ENCODE measurements at places on chromosomes 16 and 17. TPM values are rescaled to one million over a fixed set of nuclear protein-coding genes. Genes with fewer than 3 reads are reported as not detected.
A peak's percentile ranks its signal among the peaks of the same experiment; 100 is the strongest.

DNA sequence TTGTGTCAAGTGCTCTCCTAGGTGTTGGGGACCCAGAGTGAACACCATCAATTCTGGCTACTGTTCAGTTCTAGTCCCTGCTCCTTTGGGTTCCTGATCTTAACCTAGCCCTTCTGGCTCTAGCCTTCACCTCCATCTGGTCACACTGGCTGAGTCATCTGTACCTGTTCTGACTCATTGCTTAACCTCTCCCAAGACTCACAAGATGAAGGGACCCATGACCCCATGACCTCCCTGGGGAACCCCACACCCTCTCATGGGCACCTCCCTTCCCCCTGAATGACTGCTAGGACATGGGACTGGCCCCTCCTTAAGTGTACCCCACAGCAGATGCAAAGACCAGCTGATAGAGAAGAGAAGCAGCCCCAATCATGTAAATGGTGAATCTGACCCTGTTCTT lies 345.8 kb upstream of the CDH5 start:
- no peak for DNase-seq
- no peaks in the 10 kb centered on the region for H3K27me3 ChIP-seq
- H3K4me1 ChIP-seq, result no peaks in the 10 kb centered on the region
- no peaks in the 10 kb centered on the region for H3K36me3 ChIP-seq
- H3K4me3 ChIP-seq, result no peak overlapping the region

DNA sequence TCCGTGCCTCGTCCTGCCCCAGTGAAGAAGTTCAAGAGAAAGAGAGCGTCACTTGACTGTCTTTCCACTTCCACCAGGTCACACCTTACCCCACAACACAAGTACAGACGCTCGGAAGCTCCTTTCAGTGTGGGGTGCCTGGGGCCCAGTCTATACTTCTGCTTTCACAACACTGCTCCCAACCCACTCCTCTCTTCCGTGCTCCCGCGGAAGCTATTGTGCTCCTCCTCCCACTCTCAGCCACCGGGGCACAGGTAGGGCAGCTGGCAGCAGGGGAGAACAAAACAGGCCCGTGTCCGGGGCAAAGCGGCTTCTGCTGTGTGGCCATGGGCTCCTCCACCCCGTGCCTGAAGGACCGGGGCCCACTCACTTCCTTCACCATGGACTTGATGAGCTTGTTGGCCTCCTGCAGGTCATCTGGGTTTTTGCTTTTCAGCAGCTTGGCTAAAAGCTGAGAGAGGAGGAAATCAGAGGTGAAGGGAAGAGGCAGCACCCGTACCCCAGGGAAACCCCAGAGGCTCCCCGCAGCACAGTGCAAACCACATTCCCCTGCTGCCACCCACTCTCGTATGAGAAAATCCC lies 18.9 kb downstream of the GGA3 start:
- peaks cover 35% of the 10 kb centered on the region for H3K36me3 ChIP-seq
- H3K27ac ChIP-seq, result no peak overlapping the region
- no peak overlapping the region for H3K4me3 ChIP-seq
- no peaks in the 10 kb centered on the region for H3K27me3 ChIP-seq
- H3K4me1 ChIP-seq, result no peaks in the 10 kb centered on the region

DNA sequence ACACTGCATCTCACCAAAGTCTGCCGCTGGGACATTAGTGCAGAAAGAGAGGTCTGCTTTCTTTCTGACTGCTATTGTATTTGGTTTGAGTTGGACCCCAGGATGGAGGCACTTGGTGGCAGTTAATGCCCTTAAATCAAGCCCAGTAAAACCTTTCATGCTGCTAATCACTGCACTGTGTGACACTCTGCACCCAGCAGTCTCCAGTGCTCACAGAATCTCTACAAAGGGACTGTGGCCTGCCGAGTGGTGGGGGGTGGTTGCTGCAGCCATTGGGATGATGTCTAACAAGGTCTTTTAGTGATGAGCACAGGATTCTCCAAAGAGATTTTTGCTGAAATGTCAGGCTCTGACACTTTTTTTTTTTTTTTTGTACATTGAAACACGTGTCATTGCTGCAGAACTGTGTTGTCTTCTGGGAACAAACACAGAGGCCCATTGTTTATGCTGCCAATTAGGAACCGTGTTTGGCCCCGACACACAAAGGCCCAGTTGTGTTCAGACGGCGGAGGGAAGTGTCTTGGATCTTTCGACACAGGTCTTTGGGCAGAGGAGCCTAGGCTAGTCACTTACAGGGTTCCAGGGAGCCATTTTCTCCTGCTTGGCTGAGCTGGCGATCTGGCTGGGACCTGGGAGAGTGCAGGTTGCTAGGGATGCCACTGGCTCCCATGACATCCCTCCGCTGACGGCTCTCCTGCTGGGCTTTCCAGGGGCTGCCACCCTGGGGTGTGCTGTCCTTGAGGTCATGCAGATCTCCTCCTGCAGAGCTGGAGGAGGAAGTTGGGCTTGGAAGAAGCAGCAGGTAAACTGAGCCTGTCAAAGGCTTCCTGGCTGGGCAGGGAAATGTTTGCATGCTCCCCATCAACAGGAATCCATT lies 16.2 kb upstream of the TNRC6C start:
- no peaks in the 10 kb centered on the region for H3K36me3 ChIP-seq
- no peak overlapping the region for H3K27ac ChIP-seq
- no peaks in the 10 kb centered on the region for H3K4me1 ChIP-seq
- no peak overlapping the region for H3K4me3 ChIP-seq
- DNase-seq, result no peak
- H3K27me3 ChIP-seq, result peaks cover 21% of the 10 kb centered on the region

- no peaks in the 10 kb centered on the region for H3K36me3 ChIP-seq
- DNase-seq, result no peak
- H3K27ac ChIP-seq, result peak overlapping the region; percentile 86
- H3K4me1 ChIP-seq, result peaks cover 51% of the 10 kb centered on the region
- H3K4me3 ChIP-seq, result no peak overlapping the region
These were observed 225.9 kb downstream of the SEC14L1 start for GRCh38 chr17:77366558-77367245.

GRCh38 chr17:29146369-29146972 lies 33.7 kb downstream of the MYO18A start:
- peaks cover 17% of the 10 kb centered on the region for H3K4me1 ChIP-seq
- H3K4me3 ChIP-seq, result no peak overlapping the region
- DNase-seq, result no peak

DNA sequence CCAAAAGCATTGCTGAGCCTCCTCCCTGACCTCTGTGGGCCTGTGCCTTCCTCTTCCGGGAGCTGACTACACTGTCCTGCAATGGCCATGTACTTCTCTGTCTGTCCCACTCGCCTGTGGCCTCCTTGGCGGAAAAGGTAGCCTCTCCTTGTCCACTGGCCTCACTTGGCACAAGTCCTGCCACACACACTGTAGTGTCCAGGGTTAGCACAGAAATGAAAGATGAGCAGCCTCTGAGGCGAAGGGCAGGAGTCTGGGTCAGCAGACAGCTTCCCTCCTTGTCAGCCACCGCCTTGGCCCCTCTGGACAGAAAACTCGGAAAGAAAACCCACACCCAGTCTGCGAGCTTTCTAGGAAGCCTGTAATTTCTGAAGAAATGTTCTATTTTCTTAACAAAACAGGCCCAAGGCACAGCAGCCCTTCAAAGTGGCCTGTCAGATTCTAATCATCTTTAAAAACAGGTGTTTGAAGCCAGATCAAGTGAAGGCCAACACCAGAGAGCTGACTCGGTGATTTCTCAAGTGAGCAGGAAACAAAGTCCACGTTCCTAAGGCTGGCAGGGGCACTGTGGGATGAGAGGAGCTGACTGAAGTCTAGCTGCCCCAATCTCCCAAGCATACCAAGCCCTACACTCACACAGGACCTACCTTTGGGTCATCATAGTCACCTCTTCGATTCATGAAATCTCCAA lies 67.2 kb downstream of the GTF3C1 start:
- H3K36me3 ChIP-seq, result peaks cover 61% of the 10 kb centered on the region
- no peak for DNase-seq
- H3K27me3 ChIP-seq, result no peaks in the 10 kb centered on the region
- no peak overlapping the region for H3K27ac ChIP-seq
- no peaks in the 10 kb centered on the region for H3K4me1 ChIP-seq

GRCh38 chr17:8944083-8944482 lies 21.4 kb downstream of the PIK3R5 start:
- no peak overlapping the region for H3K27ac ChIP-seq
- H3K27me3 ChIP-seq, result peaks cover 2% of the 10 kb centered on the region
- no peaks in the 10 kb centered on the region for H3K36me3 ChIP-seq
- H3K4me3 ChIP-seq, result no peak overlapping the region

GRCh38 chr17:7183433-7184090 lies 4.4 kb upstream of the ASGR1 start:
- H3K27me3 ChIP-seq, result no peaks in the 10 kb centered on the region
- H3K4me3 ChIP-seq, result no peak overlapping the region
- H3K36me3 ChIP-seq, result no peaks in the 10 kb centered on the region

DNA sequence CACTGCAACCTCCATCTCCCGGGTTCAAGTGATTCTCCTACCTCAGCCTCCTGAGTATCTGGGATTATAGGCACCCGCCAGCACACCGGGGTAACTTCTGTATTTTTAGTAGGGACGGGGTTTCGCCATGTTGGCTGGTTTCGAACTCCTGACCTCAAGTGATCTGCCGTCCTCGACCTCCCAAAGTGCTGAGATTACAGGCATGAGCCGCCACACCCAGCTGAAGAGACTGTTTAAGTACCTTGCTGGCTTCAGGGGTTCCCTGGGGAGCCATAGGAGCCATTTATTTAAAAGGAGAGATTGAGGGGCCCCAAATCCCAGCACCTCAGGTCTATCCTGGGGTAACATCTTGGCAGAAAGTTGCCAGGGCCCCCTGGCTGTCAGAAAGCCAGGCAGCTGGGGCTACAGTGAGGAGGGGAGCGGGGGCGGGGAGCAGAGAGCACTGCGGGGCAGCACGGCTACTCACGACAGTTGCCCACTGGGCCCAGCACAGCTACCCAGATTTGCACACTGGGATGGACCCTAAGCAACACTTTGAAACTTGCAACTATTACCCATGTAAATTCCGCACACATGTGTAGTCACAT lies 1.6 kb downstream of the SNAI3 start:
- H3K4me3 ChIP-seq, result no peak overlapping the region
- DNase-seq, result no peak
- peaks cover 10% of the 10 kb centered on the region for H3K4me1 ChIP-seq

GRCh38 chr16:6751191-6751590 lies 581.5 kb upstream of the RBFOX1 start:
- no peaks in the 10 kb centered on the region for H3K27me3 ChIP-seq
- no peak for DNase-seq
- no peaks in the 10 kb centered on the region for H3K4me1 ChIP-seq
- no peaks in the 10 kb centered on the region for H3K36me3 ChIP-seq
- H3K27ac ChIP-seq, result no peak overlapping the region
- H3K4me3 ChIP-seq, result no peak overlapping the region

GRCh38 chr16:80993307-80993706 lies 13.4 kb downstream of the CMC2 start:
- H3K36me3 ChIP-seq, result peaks cover 5% of the 10 kb centered on the region
- peak; percentile 98 for DNase-seq
- no peaks in the 10 kb centered on the region for H3K27me3 ChIP-seq
- H3K4me1 ChIP-seq, result peaks cover 26% of the 10 kb centered on the region
- peak overlapping the region; percentile 91 for H3K27ac ChIP-seq

DNA sequence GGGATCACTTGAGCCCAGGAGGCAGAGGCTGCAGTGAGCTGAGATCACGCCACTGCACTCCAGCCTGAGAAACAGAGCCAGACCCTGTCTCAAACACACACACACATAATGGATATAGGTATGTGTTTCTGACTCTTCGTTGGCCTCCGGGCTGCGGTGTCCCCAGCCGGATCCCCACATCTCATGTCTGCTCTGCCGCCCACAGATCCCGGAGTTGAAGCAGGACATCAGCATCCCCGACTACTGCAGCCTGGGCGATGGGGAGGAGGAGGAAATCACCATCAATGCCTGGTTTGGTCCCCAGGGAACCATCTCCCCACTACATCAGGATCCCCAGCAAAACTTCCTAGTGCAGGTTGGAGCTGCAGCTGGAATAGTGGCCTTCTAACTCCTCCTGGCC lies 15.4 kb downstream of the KDM8 start:
- H3K27ac ChIP-seq, result no peak overlapping the region
- no peaks in the 10 kb centered on the region for H3K36me3 ChIP-seq
- H3K27me3 ChIP-seq, result no peaks in the 10 kb centered on the region

DNA sequence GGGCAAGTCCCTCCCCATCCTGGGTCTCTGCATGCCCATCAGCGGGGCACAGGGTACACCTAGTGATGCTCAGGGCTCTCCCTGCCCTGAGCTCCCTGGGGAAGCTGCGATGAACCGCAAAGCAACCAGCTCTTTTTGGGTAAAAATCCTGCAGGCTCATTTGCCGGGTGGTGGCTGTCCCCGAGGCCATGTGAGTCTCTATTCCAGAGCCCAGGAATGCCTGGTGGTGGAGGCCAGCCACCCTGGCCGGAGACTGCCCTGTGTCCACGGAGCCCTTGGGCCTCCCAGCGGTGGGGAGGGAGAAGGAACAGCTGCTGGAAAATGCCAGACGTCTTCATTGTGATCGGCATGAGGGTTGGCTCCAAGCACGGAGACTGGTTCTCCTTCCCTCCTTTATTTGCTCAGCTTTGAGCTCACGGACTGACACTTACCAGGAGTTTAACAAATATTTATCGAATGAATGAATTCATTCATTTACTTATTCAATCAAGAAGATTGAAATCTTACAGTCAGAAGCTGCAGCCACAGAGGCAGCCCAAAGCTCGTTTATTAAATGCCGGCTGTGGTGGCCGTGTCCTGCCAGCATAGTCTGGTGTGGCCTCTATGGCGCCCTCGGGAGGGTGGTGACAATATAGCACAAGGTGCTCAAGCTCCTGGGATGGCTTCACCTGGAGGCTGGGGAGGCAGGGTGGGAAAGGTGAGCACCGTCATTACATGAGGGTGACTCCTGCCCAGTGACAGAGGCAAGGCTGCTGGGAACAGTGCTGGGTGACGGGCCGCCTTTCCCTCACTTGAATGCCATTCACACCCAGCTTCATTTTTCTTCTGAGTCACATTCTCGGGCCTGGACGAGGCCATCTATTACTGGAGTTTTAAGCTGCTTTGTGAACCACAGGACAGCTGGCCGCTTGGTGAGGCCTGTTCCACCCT lies 31.1 kb upstream of the JPH3 start:
- peaks cover 9% of the 10 kb centered on the region for H3K4me1 ChIP-seq
- DNase-seq, result peak; percentile 84
- peaks cover 6% of the 10 kb centered on the region for H3K27me3 ChIP-seq
- no peak overlapping the region for H3K27ac ChIP-seq
- no peak overlapping the region for H3K4me3 ChIP-seq
- no peaks in the 10 kb centered on the region for H3K36me3 ChIP-seq

GRCh38 chr16:5252791-5253190 lies 155.2 kb upstream of the EEF2KMT start:
- H3K27me3 ChIP-seq, result no peaks in the 10 kb centered on the region
- no peaks in the 10 kb centered on the region for H3K4me1 ChIP-seq
- DNase-seq, result no peak
- H3K4me3 ChIP-seq, result no peak overlapping the region
- no peaks in the 10 kb centered on the region for H3K36me3 ChIP-seq

- peaks cover 8% of the 10 kb centered on the region for H3K36me3 ChIP-seq
- peaks cover 32% of the 10 kb centered on the region for H3K4me1 ChIP-seq
- H3K27me3 ChIP-seq, result no peaks in the 10 kb centered on the region
- H3K27ac ChIP-seq, result peak overlapping the region; percentile 100
- H3K4me3 ChIP-seq, result peak overlapping the region; percentile 85
These were observed 524 bp downstream of the EFTUD2 start for GRCh38 chr17:44898768-44899073.

KRTAP9-2 gene
- total RNA-seq, result not detected

TPSD1 gene
- total RNA-seq, result not detected

SMIM36 gene
- not detected for total RNA-seq

CMTM2 gene
- total RNA-seq, result not detected

TK2 gene
- total RNA-seq, result 12.4 TPM

KRT15 gene
- total RNA-seq, result 0.26 TPM

C1QTNF8 gene
- not detected for total RNA-seq

CDRT4 gene
- total RNA-seq, result 8.8 TPM

CRHR1 gene
- 0.38 TPM for total RNA-seq

SKAP1 gene
- total RNA-seq, result not detected

All from astrocyte (in vitro differentiated cells and primary cell).